ENCODE measurements at places on chromosomes 5 and 9. TPM values are rescaled to one million over a fixed set of nuclear protein-coding genes. Genes with fewer than 3 reads are reported as not detected.

DNA sequence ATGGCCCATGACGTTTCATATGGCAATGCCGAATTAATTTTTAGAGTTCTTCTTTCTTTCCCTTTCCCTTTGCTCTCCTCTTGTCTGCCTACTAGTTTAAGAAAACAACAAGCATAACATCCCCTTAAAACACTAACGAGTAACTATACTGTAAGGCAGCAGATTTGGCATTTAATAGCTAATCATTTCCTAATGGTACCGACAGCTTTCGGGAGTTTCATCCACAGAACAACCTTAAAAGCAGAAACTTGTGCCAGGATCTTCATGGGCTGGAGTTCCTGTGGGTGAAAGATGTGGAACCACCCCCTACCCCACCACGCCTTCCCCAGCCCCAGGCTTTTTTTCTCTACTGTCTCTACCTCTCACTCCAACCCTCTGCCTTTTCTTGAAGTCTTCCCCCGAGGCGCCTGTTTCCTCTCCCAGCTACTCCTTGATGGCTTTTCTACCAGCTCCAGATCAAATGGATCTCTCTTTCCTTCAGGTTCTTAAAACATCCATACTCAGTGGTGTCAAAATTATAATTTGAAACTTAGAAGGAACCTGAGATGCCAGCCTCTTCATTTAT, 319.5 kb downstream of the PIK3R1 start:
- DNase-seq, result no peak

- no peak for DNase-seq
Observed at GRCh38 chr5:34717426-34718327, 61.5 kb downstream of the RAI14 start.

The NUTM2F gene
- total RNA-seq, result not detected

GRCh38 chr5:154117930-154118329, 72.6 kb upstream of the GALNT10 start:
- no peak for DNase-seq

The WDR38 gene
- not detected for total RNA-seq

The TRMO gene
- total RNA-seq, result 24.5 TPM

The GRXCR2 gene
- not detected for total RNA-seq

DNA sequence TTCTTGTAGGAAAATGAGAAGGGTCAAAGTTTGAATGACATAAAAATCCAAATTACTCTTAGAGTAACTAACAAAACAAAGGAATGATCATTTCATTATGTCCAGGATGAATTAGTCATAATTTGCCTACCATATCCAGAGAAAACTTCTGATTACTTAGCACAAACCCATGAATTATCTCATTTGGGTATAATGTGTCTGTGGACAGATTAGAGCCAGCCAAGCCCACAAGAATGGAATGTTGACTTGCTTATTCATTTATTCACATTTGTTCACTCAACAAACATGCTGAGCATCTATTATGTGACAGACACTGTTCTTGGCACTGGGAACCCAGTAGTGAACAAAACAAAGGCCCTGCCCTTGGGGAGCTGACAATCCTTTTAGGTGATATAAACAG, 87.4 kb downstream of the APBA1 start:
- no peak for DNase-seq
